ENCODE measurements at places on chromosomes 16 and 17. TPM values are rescaled to one million over a fixed set of nuclear protein-coding genes. Genes with fewer than 3 reads are reported as not detected.

Gene USP43
- total RNA-seq = 0.59 TPM

Gene GPR139
- total RNA-seq = not detected

Gene HOXB4
- 8.2 TPM for total RNA-seq

DNA sequence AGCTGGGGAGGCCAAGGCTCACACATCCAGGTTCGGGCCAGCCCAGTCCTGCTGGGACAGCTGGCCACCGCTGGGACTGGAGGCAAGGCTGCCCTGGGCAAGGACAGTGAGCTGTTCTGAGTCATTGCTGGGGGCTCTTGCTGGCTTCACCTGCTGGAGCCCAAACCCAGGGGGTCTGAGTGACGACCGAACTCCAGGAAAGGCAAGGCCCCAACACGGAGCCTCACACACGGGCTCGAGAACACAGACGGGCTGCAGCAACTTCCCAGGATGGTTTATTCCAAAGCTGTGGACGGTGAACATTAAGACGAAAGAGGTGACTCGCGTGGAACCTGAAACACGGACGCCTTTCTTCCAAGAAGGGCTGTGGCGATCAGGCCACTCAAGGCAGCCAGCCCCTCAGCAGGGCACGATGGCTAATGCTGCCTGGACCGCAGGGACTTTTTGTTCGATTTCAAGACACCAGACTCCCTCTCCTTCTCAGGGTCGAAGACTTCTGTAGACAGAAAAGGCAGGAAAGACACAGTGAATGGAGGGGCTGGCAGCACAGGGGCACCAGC lies 21.5 kb downstream of the KDM8 start:
- peaks cover 10% of the 10 kb centered on the region for H3K4me1 ChIP-seq
- no peaks in the 10 kb centered on the region for H3K36me3 ChIP-seq
- no peak overlapping the region for H3K27ac ChIP-seq
- no peaks in the 10 kb centered on the region for H3K27me3 ChIP-seq

GRCh38 chr16:89375021-89375420 lies 115.3 kb downstream of the ANKRD11 start:
- H3K27me3 ChIP-seq = no peaks in the 10 kb centered on the region
- H3K4me1 ChIP-seq = peaks cover 58% of the 10 kb centered on the region
- no peak overlapping the region for H3K4me3 ChIP-seq
- H3K27ac ChIP-seq = no peak overlapping the region
- no peak for DNase-seq

GRCh38 chr16:50195276-50195675 lies 42.2 kb downstream of the TENT4B start:
- H3K27me3 ChIP-seq = no peaks in the 10 kb centered on the region
- peaks cover 48% of the 10 kb centered on the region for H3K4me1 ChIP-seq
- no peak for DNase-seq
- no peaks in the 10 kb centered on the region for H3K36me3 ChIP-seq

- H3K4me1 ChIP-seq = no peaks in the 10 kb centered on the region
- no peak overlapping the region for H3K27ac ChIP-seq
- no peaks in the 10 kb centered on the region for H3K27me3 ChIP-seq
- H3K36me3 ChIP-seq = no peaks in the 10 kb centered on the region
Observed at GRCh38 chr16:19672378-19672777, 45.6 kb downstream of the KNOP1 start.

DNA sequence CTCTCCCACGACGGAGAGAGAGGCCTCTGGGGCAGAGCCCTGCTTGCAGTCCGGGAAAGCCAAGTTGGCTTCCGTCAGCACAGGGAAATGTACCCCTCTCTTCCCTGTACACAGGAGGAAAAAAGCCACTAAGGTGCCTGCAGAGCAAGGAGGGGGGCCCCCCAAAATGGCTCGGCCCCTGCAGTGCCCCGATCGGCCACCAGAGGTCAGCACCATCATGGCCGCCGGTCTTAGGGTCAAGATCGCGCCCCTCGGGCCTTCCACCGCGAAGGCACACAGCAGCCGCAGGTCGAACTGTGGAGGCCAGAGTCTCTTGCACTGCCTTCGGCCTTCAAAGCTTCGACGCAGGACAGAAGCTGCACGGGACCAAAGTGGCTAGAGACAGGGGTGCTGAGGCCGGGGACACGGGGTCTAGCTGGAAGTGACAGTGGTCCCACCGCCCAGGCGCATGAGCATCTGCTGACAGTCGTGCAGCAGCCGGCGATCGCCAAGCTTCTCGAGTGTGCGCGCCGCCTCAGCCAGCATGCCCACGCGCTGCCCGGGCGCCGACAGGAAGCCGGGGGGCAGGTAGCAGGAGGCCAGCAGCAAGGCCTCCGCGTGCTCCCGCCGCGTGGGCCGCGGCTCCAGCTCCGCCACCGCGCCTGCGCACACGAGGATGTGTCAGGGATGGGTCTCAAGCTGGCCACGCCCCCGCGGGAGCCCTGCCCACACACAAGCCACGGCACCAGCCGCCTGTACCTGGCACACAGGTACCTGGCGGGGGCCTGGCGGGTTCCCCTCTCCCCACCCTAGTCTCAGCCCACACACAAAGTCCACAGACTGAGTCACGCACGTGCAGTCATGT lies 24.4 kb downstream of the SREBF1 start:
- no peak overlapping the region for H3K27ac ChIP-seq
- H3K27me3 ChIP-seq = no peaks in the 10 kb centered on the region
- no peak overlapping the region for H3K4me3 ChIP-seq
- peak; percentile 80 for DNase-seq
- H3K36me3 ChIP-seq = no peaks in the 10 kb centered on the region

DNA sequence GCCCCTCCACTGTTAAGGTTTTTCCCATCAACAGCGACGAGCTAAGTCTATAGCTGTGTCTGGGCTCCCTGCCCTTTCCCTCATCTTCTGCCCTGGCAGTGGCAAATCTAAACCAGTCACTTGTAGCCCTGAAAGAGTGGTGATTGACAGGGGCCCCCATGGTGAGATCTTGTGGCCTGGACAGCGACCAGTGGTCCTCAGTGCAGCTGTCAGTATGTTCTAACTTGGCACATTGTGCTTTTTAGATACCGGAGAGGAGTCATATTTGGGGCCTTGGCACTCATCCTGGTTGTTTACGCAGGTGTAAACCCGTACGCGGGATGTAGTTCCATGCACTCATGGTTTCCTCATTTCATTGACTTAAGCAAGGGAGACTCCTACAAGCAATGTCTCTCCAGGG lies 57.5 kb upstream of the ARHGAP44 start:
- H3K4me3 ChIP-seq = no peak overlapping the region
- DNase-seq = no peak
- no peak overlapping the region for H3K27ac ChIP-seq
- no peaks in the 10 kb centered on the region for H3K27me3 ChIP-seq

All from natural killer cell treated with Interleukin-12 subunit alpha and Interleukin-12 subunit beta and Interleukin-15 and Interleukin-18, amount 100 ng/mL, for 72 hours (primary cell).